Ecto neural progenitor cell (in vitro differentiated cells): ENCODE measurements at places on chromosomes 7 and 10.

GRCh38 chr7:132501956-132502355, 74.3 kb downstream of the PLXNA4 start:
- no peak for DNase-seq

GRCh38 chr10:86155054-86155921, 211.3 kb downstream of the GRID1 start:
- DNase-seq, result no peak

GRCh38 chr7:54189330-54189729, 352.8 kb upstream of the VSTM2A start:
- no peak for DNase-seq

DNA sequence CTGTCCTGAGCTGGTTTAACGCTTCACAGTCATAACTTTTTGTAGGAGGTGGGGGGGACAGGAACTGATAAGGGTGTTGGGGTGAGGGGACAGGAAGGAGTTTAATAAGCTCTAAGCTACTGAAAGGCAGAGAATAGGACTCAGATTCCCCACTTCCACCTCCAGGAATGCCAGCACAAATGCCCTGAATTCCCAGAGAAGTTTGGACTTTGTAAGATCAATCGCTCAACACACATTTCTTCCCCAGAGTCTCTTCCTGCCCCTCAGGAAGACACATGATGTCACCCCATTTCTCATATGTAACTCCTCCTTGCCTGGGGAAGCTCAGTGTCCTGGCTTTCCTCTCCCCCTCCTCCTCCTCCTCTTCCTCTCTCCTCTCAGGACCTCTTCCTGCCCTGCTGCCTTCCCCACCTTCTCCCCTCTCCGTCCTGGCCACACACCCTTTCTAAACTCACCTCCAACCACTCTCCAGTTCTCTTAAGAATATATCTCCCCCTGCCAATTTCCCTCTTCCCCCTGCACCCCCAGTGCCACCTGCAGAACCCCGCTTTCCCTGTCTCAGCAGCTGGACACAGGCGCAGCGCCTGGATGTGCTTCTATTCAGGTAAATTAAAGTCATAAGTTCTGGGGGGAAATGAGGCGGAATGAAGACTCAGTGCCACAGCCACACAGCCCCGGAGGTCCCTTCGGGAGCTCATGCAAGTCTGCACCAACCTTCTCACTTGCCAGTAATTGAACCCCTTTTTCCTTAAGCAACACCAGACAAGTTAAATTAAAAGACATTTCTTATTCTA, 5.3 kb upstream of the LOXL4 start:
- peak; percentile 28 for DNase-seq

GRCh38 chr10:122494173-122494820, 32.9 kb downstream of the HTRA1 start:
- no peak for DNase-seq
